ENCODE measurements at places on chromosomes 13 and 19.

- peak; percentile 80 for ATAC-seq
These were observed 6.3 kb upstream of the WTIP start for GRCh38 chr19:34475026-34475974.

DNA sequence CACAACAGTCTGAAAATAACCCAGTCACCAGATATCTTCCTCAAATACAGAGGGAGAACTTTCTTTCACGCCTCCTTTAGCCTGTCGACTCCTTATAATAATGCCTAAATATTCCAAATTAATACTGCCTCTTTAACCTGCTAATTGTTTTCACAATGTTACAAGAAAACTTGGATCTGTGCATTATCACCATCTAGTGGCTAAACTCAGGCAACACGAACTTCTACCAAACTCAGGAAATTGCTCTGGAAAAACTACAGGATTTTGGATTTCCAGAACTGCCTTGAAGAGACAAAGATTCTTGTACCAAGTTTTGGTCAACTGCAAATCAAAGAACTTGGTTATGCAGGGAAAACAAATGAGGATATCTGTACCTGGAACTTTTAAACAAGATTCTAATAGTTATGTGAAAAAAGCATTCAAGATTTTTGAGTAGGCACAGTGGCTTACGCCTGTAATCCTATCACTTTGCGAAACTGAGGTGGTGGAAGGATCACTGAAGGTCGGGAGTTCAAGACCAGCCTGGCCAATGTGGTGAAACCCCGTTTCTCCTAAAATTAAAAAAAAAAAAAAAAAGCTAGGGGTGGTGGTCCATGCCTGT lies 10.8 kb downstream of the CLN5 start:
- no peak for ATAC-seq

GRCh38 chr13:109715902-109716301 lies 70.5 kb downstream of the IRS2 start:
- ATAC-seq, result no peak

GRCh38 chr19:30362156-30362754 lies 9.9 kb upstream of the ZNF536 start:
- no peak for ATAC-seq

DNA sequence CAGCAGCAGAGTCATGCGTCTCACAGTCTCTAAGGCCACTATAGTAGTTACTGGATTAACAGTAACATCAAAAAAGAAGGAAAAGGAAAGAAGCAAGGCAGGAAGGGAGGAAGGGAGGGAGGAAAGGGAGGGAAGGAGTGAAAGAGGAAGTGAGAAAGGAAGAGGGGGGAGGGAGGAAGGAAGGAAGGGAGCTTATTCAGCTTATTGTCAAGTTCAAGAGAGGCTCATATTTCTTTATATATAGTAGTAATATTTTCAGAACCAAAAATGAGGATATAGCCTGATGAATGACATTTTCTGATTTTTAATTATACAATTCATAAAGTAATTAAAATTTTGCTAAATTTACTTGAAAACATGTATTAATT lies 17.7 kb upstream of the RUBCNL start:
- ATAC-seq, result no peak

DNA sequence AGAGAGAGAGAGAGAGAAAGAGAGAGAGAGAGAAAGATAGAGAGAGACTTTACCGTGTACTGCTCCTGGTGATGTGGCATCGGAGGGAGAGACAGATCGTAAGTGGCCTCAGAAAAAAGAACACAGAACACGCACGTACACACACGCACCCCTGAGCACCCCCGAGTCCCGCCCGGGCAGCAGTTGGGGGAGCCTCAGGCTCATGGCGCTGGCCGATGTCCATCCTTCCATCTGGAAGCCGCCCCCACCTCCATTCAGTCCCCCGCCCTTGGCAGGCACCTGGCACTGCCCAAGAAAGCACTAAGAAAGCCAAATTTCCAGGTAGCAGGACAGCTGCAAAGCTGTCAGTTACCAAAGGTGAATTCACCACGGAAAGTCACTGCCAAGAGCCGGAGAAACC lies 116.9 kb downstream of the IER2 start:
- ATAC-seq, result no peak

DNA sequence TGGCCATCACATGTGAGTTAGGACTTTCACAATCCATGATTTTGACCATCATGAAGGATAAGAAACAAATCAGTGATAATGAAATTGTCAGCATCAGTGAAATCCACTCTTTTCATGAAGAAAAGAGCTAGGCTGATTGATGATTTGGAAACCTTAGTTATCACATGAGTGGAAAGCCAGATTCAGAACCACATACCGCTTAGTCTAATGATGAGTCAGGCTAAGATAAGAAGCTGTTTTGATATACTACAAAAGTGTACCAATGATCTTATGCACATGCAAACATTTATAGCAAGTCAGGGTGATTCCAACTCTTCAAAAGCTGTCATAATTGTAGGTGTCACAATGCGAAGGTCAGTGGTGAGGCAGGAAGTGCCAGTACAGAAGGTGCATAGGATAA lies 519.3 kb downstream of the GPC6 start:
- ATAC-seq, result no peak

DNA sequence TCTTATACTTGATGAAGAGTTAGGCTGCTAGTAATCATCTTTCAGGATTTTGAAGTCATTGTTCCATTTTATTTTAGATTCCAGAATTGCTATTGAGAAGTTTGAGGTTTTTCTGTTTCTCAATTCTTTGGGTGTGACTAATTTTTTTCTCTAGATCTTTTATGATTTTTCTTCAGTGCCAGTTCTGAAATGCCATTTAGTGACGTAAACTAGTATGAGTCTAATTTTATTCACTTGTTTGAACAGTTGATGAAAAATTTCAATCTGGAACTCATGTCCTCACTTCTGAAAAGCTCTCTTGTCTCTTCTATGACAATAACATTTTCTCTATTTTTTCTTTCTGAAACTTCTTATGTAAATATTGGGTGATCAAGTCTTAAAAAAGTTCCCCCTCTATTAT lies 188.5 kb upstream of the HTR2A start:
- no peak for ATAC-seq

- no peak for ATAC-seq
These were observed 9.2 kb downstream of the NOSIP start for GRCh38 chr19:49570997-49571676.

DNA sequence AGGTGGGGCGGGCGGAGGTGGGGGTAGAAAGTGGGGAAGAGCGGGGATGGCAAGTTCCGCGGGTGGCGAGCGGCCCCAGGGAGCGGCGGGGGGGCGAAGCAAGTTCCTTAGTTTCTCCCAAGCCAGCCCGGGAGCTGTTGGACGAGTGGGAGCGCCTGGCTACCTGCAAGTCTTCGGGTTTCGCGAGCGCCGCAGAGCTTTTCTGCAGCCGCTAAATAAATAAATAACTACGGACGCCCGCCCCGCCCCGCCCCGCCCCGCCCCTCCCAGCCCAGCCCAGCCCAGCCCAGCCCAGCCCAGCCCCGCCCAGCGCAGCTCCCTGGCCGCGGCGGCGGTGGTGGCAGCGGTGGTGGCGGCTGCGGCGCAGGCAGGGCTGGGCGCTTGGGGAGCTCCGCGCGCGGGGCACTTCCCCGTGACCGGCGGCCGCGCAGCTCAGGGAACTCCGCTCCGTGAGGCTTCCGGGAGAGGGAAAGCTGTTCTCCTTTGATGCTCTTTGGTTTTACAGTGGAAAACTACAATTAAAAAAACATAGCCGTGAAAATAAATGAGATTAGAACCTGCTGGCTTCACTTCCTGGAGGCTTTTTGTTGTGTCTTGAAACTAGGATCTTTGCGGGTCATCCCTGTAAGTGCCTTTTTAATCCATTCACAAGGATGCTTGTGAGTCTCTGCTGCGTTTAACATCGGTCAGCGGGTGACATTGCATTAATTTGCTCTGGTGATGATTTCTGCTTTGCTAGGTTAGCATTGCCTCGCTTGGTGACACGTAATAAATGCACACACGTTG lies at the start of gene UBE2L5:
UBE2L5 (plus strand) TSS at position 440 of the 786 bp plus-strand sequence. CDS start 5,498 bp downstream, outside the sequence.
- ATAC-seq, result peak; percentile 93

GRCh38 chr19:31096935-31097545 lies 252.2 kb downstream of the TSHZ3 start:
- ATAC-seq, result no peak

- no peak for ATAC-seq
These were observed 122.8 kb upstream of the SOX1 start for GRCh38 chr13:111944171-111944583.

DNA sequence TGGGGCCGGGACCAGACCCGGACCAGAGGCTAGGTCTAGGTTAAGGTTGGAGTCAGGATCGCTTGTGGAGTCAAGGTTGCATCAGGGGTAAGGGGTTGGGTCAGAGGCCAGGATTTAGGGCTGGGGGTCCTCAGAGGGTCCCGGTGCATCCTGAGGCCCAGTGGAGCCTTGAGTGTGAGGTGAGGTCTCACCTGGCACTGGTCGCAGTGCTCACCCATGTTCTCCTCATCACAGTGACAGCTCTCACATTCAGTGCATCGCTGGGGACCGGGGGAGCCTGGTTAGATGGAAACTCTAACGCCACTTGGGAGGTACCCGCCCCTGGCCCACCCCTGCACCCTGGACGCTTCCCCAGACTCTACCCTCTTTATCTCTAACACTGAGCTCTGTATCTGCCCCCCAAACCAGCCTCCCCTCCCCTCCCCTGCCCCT lies 3.1 kb downstream of the HRC start:
- no peak for ATAC-seq

GRCh38 chr19:10417541-10418234 lies 2.6 kb upstream of the PDE4A start:
- ATAC-seq, result no peak

GRCh38 chr13:78832461-78832860 lies 173.5 kb upstream of the OBI1 start:
- ATAC-seq, result no peak

GRCh38 chr13:110618167-110618566 lies 2.8 kb downstream of the NAXD start:
- no peak for ATAC-seq

DNA sequence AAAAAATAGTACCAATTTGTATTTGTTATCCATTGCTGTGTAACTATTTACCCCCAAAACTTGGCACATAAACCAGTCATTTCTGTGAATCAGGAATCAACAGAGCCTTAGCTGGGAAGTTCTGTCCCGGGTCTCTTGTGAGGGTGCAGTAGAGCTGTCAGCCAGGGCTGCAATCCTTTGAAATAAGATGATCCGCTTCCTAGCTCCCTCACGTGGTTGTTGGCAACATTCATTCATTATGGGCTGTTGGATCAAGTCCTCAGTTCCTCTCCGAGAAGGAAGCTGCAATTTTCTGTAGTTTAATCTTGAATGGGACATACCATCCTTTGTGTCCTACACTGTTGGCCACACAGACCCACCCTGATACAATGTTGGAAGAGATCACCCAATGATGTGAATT lies 277.2 kb downstream of the SUCLA2 start:
- ATAC-seq, result no peak

DNA sequence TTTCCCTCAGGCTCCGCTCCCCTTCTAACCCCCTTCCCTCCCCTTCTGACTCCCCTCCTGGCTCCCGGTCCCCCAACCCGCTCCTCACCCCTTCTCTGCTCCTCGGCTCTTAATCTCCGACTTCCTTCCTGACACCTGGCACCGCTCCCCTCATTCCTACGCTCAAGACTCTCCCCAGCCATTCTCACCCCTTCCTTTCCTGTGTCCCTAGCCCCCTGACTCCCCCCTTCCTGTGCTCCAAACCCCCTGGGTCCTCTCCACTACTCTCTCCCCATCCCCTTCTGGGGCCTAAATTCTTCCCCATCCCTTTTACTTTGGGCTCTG lies 658 bp downstream of the CLPP start:
- ATAC-seq, result peak; percentile 4

GRCh38 chr19:35908973-35909683 lies 1.0 kb upstream of the TYROBP start:
- ATAC-seq, result peak; percentile 46

DNA sequence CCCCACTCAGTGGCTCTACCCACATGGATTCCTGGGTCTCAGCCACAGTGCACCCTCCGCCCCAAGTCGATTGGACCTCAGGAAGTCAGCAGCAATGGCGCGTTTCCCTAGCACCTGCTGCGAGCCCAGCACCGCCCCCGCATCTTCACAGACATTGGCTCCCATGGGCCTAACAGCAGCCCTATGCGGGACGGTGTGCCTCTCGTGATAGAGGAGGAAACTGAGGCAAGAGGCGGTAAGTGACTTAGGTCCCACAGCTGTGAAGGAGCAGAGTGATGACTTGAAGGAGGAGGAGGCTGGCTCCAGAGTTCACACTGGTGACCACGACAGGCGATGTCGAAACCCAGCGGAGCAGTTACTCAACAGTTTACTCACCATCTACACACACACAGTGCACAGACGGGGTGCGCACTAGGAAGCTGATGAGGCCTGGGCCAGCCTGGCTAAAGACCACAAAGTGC lies 104.5 kb upstream of the SOX1 start:
- ATAC-seq, result no peak

DNA sequence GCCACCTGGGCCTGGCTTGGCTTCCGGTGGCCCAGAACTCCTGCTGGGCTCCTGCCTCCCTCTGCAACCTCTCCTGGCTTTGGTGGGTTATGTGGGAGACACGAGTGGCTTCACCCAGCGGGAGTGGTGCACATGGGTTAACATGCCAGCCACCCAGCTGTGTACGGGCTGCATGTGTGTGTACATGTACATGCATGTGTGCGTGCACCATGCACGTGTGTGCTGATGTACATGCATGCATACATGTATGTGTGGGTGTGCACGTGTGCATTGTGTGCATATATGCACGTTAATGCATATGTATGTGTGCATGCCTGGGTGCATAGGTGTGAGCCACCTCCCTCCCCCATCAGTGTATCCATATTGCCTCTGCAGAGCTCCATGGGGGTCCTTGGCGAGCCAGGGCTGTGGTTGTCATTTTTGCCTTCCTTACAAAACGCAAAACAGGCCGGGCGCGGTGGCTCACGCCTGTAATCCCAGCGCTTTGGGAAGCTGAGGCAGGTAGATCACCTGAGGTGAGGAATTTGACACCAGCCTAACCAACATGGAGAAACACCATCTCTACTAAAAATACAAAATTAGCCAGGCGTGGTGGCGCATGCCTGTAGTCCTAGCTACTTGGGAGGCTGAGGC lies 12.5 kb downstream of the GNA11 start:
- no peak for ATAC-seq

DNA sequence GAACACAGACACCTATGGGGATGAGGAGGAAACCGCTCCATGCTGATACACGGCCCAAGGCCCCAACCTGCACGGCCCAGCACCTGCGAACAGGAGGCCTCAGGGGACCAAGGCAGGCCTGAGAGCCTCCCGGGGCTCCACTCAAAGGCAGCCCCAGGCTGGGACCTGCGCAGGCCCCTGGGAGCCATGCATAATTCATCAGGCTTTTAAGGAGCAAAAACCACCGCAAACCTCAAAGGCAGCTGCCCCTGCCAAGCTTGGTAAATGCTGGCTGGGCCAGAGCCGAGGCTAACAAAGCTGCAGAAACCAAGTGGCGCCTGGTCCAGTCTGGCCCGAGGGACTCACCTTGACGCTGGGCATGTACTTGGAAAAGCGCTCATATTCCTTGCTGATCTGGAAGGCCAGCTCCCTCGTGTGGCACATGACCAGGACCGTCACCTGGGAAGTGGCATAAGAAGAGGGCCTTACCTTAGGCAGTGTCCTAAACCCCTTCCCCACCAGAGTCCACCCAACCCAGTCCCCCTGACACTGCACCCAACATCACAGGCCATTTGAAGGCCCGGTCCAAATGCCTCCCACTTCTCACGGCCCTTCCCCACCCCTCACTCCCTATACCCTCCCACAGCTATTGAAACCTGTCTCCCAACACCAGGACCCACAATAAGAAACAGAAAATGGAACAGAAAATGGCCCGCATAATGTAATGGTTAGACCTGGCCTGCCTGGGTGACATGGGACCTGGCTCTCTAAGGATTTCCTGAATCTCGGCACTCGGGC lies 7.8 kb downstream of the DDX39A start:
- ATAC-seq, result no peak

GRCh38 chr19:27971869-27972268 lies 1241.1 kb downstream of the UQCRFS1 start:
- no peak for ATAC-seq
